ENCODE measurements at places on chromosomes 7 and 10.

DNA sequence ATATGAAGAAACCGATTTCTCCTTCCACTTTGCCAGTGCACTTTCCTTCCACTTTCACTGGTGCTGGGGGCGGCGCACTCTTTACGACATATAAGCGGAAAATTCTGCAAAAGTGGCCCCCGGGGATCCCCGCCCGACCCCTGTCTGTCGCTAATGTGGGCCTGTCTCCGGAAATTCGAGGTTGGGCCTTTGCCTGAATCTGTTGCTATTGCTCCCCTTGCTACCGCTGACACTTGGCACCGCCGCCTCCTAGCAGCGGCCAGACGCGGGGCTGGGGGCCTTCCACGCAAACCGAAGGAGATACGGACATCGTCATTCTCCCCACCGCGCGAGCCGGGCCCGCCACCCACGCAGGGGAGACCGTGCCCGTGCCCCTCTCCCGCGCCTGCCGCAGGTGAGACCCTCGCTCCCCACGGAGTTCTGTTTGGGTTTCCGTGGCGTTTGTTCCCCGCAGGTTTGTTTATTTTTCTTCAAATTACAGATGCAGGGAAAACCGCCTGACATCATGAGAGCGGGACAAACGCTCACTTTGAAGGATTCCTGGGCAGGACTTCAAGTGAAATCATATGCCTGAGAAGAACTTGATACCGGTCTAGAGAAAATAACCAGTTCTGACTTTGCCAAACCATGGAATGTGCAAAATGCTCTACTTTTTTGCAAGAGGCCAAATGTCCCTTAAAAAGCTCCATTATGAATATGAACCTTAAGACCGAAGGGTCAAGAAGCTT is 5.0 kb downstream of the TWIST1 start:
- DNase-seq = no peak

DNA sequence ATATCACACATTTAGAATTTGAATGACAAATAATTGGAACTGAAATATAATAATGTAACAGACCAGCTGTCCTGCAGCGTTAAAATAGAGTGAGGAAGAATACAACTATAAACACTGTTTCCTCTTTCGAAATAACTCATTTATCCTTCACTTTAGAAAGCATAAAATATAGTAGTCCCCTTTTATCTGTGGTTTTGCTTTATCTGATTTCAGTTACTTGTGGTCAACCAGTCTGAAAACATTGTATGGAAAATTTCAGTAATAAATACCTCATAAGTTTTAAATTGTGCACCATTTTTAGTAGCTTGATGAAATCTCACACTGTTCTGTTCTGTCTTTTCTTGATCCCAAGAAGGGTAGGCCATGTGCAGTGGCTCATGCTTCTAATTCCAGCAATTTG is 31.7 kb downstream of the POLR1F start:
- no peak for DNase-seq

GRCh38 chr7:87000344-87000743 is 59.1 kb downstream of the ELAPOR2 start:
- DNase-seq = no peak

GRCh38 chr10:93034426-93034825 is 26.2 kb upstream of the CYP26C1 start:
- DNase-seq = no peak

GRCh38 chr7:5397736-5398135 is 25.9 kb downstream of the TNRC18 start:
- DNase-seq = no peak

- peak; percentile 32 for DNase-seq
Observed at GRCh38 chr7:134693256-134693655, 46.6 kb downstream of the BPGM start.

DNA sequence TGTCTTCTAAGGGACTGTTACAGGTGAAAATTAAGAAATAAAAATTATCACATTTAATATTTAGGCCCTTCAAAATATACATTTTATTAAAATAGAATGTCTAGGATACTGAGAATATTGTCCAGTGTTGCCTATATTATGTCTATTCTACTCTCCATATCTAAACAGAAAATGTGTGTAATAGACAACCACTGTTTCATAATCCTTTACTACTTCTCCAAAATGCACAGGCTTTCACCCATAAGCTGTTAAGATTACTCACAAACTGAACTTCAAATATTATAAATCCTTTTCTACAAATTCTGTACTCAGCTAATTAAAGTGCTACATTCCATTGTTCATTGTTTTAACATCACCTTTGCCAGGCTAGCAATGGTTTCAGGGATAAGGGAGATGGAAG is 56.7 kb upstream of the TFEC start:
- no peak for DNase-seq

DNA sequence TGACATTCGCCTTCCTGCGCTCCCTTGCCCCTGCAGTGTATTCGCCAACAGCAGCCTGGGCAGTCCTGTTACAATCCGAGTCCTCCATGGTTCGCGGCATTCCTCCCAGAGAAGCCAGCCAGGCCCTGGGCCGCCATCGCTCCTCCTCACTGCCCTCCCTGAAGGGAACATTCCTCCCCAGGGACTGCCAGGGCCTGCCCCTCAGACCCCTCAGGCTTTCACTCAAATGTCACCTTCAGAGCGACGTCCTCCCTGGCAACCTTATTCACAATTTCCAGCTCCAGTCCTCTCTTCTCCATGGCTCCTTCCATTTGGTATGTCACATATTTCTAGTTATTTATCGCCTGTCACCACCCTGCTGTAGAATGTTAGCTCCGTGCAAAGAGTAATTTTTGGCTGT is 17.4 kb downstream of the ADAMTS14 start:
- no peak for DNase-seq

DNA sequence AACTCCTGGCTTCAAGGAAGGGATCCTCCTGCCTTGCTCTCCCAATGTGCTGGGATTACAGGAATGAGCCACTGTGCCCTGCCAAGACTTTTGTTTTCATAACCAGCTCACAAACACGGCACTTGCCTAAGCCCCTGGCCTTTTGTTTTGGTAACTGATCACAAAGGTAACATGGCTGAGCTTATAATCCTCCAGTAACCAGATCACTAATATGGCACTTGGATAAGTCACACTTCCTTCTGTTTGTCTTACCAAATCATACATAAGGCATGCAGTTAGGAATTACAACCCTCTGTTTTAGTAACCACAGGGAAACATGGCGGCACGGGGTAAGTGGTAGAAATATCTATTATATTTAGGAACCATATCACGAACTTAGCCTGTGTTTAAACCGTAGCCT is 577.1 kb downstream of the CALN1 start:
- no peak for DNase-seq

DNA sequence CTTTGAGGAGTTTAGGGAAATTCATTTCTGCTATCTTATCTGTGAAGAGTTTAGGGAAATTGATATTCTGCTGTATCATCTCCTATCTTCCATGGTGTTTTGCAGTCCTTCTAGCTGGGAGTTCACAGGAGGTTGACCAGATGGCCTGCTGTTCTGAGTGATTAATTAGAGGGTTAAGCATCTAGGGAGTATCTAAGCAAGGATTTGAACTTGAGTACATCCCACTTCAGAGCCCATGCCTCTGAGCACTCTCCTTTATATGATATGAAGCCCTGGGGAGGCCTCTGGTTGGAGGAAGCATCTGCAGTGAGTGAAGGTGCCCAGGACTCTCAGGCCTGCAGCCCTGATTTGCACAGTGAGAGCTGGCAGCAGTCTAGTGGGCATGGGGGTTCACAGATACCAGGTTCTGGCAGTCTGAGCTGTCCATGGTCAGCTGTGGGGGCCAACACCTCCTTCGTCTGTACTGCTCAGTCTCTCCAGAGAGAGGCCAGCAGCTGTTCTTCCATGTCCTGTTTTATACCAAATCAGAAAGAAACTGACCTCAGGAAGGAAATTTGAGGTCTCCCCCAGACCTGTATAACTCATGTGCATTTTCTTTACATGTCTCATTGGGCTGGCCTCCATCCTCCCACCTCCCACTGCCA is 156.9 kb downstream of the PLCE1 start:
- DNase-seq = no peak

DNA sequence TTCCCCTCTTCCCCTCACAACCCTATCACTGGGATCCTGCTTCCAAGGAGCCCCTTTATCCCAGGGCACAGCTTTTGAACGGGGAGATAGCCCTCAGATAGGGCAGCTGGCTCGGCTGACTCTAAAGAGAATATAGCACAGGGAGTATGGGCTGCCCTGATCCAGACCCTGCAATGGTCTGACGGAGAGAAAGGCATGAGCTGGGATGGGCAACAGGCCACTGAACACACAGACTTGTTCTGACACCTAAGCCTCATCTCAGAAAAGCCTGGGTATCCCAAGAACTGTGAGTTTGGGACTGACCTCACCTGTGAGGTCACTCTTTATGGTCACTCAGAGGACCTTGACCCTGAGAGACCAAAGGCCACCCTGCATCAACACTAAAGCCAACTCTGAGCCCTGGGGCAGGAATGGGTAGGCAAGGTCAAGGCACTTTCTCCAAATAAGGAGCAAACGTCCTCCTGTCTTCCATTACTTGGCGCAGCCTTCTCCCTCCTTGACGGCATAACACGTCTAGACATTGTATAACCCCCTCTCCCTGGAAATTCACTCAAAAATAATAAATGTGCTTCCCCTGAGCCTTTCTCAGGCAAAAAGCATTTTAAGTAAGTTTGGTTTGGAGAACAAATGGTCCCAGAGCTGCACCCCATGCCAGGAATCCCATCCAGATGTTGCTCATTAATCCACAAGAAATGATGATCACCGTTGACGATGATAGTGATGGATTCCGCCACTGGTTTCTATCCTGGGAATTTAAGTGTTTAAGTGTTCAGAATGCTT is 8.2 kb upstream of the LRRC18 start:
- DNase-seq = no peak

DNA sequence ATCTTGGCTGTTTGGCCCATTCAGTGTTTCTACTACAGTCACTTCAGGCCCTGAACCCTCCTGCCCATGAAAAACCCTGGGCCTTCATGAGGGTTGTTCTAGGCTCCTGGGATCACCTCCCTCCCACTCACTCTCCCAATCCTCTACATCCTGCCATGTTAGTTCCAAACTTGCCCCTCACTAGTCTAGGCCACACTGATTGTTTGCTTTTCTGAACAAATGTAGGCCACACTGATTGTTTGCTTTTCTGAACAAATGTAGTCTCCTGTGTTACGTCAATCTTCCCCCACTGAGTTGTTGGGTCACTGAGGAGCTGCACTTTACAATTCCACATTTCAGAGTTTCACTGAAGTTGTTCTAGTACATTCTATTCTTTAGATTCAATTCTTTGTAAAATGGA is 5.3 kb upstream of the ALDH18A1 start:
- DNase-seq = peak; percentile 42

DNA sequence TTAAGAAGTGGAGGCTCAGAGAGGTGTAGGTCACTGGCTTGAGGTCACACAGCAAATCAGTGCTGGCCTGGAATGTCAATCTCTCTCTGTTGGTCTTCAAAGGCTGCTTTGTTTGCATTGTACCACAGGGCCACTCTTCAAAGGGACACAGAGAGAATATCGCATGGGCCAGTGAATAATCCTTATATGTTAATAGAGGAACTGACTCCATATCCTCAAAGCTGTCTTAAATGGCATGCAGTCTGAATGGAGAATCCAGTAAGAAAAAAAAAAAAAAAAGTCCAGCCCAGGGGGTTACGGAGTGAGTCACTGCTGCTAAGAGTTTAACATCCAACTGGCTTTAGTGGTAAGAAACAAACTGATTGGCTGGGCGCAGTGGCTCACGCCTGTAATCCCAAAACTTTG is 54.1 kb downstream of the NRAP start:
- DNase-seq = no peak

GRCh38 chr7:118575393-118575948 is 351.0 kb downstream of the ANKRD7 start:
- no peak for DNase-seq

GRCh38 chr7:108375668-108376067 is 80.6 kb downstream of the NRCAM start:
- DNase-seq = no peak

DNA sequence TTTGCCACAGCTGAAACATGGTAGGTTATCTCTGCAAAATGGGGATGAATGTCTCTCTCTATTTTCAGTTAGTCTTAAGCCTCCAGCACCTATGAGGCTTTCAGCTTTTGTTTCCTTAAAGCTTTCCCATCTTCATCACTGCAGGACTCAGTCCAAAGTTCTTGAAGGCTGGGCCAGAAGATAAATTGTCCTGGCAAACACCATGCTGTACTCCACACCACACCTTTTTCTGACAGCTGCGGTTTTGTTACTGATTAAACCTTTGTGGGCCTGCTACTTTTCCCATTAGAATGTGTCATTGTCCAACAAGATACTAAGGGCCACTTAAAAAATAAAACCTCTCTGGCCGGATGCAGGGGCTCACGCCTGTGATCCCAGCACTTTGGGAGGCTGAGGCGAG is 87.2 kb upstream of the A1CF start:
- DNase-seq = peak; percentile 65

DNA sequence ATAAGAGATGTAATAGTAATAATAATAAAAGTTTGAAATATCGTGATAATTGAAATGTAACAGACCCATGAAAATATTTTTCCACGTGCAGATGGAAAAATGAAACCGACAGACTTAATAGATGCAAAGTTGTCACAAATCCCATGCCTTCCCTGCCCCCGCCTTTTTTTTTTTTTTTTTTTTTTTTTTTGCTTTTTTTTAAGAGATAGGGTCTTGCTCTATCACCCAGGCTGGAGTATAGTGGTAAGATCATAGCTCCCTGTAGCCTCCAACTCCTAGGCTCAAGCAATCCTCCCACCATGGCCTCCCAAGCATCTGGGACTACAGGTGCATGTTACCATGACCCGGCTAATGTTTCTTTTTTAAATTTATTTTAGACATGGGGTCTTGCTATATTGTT is 80.5 kb downstream of the JMJD1C start:
- DNase-seq = no peak

DNA sequence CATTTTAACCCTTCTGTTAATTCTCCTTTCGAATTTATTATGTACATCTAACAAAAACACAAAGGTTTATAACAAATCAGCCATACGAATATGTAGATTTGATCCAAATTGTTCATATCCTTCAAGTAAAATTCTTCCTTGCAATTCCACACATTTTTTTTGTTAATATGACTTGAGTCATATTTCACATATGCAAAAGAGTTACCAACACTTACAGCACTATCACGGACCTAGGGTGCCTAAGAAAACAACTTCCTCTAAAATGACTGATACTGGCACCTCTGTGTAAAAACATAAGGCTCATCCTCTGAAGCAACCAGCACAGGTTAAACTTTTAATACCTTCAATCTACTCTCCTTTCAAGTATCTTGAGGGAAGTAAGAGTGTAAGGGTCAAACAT is 451.8 kb downstream of the SEMA3D start:
- DNase-seq = no peak

DNA sequence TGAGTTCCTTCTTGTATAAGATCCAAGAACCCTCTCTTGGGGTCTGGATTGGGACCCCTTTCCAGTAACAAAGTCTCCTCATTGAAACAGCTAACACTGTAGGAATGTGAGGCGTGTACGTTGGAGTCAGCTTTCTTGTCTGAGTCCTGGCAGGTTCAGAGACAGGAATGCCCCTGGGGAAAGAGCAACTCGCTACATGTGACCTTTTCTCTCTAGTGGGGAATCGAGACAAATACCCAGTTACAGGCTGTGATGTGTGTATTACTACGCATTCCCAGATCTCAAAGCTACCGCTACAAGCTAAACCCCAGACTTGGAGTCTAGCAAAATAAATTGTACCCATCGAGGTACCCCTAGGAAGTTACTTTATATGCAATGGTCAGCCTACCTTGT is 85.6 kb upstream of the FRMD4A start:
- peak; percentile 23 for DNase-seq
